ENCODE measurements at places on chromosomes 4 and X.

GRCh38 chr4:180377741-180378140 lies 1865.5 kb upstream of the TENM3 start:
- DNase-seq: no peak

GRCh38 chrX:101160001-101160400 lies 59.6 kb upstream of the DRP2 start:
- no peak for DNase-seq

DNA sequence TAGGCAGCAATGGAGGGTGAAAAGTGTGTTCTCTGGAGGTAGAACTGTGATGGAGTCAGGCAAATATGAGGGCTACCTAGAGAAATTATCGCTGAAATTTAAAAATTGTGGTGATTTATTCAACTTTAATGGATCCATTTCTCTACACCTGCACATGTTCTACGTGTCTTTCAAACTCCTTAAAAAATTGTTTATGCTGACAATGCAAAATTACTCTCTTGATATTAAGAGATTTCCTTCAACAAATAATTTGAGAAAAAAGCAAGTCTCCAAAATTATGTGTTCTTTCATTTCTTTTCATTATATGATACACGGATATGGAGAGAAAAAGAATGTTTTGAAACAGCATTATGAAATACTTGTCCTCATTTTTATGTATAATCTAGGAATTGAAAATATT lies 1151.4 kb upstream of the PABPC4L start:
- DNase-seq: no peak

- no peak for DNase-seq
These were observed 399.0 kb downstream of the PABPC4L start for GRCh38 chr4:133802359-133803140.

GRCh38 chrX:43656005-43656494 lies at the start of gene MAOA:
Gene MAOA, plus strand, starts transcription at chrX:43656299. Its CDS starts 43 bp downstream, at chrX:43656342.
- no peak for DNase-seq

GRCh38 chr4:53354012-53354722 lies 11.7 kb downstream of the SCFD2 start:
- DNase-seq: no peak

DNA sequence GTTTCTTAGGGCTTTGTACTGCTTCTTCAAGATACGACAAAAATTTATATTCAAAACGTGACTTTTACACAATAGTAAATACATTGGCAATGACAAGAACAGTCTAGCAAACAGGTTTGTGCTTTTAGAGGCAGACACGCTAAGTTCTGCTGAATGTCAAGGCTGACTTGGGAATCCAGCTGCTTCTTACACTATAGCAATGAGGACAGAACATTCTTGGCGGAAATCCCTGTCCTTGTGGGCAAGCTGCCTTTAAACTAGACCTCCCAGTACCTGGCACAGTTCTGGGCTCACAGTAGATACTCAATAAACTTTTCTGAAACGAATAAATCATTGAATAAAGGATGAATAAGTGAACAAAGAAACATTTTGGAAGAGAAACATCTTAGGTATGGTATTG lies 148.2 kb downstream of the RASL11B start:
- DNase-seq: no peak

All from CD4-positive, alpha-beta T cell treated with Interleukin-15 for 1 hour (primary cell).